Naive B cell (primary cell): ENCODE measurements at places on chromosomes 5 and 9.

GRCh38 chr5:137142764-137143605 is 356.1 kb downstream of the SPOCK1 start:
- DNase-seq, result no peak

DNA sequence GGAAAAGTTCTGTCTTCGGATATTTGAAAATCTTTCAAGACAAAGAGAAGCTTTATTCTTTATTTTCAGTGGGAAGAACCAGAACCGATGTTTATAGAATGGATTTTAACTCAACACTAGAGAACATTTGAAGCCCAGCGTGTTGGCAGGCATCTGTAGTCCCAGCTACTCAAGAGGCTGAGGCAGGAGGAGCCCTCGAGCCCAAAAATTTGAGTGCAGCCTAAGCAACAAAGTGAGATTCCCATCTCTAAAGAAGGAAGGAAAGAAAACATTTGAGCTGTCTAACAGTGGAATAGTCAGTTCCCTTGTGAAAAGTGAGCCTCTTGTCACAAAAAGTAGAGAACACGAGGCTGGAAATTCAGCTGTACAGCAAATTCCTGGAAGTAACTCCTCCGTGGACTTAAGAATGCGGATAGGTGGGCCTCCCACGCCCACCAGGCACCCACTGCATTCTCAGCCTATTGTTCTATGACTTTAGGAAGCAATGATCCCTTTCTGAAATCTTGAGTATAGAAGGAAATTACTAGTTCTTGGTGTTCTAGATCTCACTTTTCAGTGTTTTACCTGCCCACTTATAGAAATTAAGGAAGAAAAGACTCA is 2.3 kb upstream of the PTPDC1 start:
- no peak for DNase-seq

DNA sequence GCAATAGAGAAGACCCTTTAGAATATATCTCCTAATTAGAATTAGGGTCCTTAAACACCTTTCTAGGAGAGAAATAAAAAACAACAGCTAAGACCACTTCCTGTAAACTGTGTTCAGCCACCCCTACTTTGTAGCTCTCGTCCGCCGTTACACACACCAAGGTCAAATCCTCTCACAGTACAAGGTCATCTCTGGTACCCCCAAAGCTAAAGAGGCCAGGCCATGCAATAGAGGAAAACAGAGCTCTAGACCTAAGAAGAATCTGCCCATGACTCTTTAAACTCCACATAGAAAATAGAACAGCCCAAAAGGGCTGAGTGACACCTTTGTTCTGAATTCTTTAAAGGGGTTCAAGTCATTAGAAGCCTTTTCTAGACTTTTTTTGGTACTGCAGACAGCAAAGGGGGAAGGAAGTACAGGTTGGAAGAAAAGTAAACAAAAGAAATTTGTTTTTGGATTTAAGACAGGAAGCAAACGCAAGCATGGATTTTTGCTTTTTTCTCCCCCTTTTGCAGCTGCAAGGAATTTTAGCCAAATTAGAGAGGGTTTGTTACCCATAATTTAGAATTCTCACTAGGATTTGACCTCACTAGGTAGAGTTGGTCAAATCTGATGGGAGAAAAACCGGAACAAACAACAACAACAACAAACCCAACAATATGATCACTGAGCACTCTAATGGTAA is 13.4 kb upstream of the FANCC start:
- no peak for DNase-seq

GRCh38 chr9:115601434-115601833 is 483.5 kb upstream of the TNC start:
- DNase-seq, result no peak

DNA sequence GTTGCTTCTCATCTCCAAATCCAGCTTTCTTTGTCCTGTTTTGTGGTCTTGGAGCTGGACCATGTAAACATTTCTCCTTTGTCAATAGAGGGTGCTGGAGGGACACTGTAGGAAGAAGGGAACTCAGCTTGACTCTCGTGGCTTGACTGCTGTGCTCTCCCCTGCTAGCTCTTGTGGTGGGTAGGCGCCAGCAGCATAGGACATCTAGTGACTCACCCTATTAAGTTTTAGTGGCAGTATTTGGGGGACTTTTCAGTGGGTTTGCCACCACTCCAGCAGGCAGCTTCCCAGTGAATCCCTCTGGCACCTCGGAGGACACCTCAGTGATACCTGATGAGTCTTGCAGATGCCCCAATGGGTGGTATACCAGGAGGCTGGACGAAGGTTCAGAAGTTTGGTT is 97.8 kb downstream of the TSSK1B start:
- DNase-seq, result no peak

- peak; percentile 65 for DNase-seq
Measured at GRCh38 chr9:89999534-90000370, 394.9 kb downstream of the GADD45G start.

- no peak for DNase-seq
Measured at GRCh38 chr5:87686975-87687374, 274.2 kb upstream of the CCNH start.

GRCh38 chr9:37034938-37035647 is 1.0 kb upstream of the PAX5 start:
- DNase-seq, result no peak

DNA sequence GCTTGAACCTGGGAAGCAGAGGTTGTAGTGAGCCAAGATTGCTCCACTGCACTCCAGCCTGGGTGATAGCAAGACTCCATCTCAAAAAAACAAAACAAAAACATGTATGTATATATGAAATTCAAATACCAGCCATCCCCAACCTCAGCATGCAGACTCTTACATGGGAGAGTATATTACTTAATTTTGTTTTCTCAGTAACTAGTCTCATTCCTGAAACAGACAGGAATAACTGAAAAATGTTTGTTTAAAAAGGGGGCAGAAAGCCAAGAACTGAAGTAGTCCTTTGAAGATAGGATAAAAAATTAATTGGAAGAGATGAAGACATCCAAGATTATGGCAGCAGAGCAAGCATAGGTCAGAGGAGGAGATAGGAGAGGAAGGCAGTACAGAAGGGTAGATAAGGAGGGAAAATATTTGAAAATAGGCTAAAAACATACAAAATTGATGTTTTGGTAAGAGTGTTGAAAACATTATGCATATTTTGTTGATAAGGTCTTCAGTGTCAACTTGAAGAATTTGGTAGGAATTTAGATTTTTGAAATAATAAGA is 309.9 kb downstream of the MAT2B start:
- DNase-seq, result no peak

DNA sequence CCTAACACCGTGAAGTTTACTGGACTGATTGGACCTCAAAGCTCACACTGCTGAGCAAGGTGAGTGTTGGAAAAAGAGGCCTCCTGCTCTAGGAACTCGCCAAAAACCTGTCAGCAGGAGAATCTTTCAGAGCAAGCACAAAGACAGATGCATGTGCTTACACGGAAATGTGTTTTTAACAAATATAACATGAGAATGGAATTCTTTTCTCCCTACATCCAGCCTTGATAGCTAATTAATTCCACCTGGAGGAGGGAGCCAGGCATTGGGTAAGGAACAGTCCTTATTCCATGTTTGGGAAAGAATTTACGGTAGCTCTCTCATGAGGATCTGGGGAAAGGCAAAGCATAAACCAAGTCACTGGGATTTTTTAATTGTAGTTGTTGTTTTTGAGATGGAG is 98.8 kb downstream of the KLF4 start:
- no peak for DNase-seq

GRCh38 chr9:15213249-15213648 is 93.8 kb downstream of the TTC39B start:
- DNase-seq, result no peak

- DNase-seq, result no peak
Measured at GRCh38 chr9:4357929-4358328, 58.1 kb upstream of the GLIS3 start.

DNA sequence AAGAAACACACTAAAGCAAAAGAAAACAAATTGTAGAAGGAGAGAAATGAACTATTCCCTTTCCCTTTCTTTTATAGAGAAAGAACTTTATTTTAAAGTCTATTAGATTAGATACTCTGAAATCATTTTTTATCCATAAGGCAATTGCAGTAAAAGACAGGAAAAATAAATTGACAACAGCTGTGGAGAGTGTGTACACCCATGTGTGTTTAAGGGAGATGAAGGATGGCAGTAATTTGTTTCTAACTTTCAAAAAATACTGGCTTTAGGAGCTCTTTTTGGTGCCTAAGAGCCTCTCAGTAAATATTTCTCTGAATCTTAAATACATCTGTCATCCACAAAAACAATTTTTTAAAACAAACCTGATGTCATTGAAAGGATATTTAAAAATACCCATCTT is 18.3 kb upstream of the ARL14EPL start:
- DNase-seq, result no peak

DNA sequence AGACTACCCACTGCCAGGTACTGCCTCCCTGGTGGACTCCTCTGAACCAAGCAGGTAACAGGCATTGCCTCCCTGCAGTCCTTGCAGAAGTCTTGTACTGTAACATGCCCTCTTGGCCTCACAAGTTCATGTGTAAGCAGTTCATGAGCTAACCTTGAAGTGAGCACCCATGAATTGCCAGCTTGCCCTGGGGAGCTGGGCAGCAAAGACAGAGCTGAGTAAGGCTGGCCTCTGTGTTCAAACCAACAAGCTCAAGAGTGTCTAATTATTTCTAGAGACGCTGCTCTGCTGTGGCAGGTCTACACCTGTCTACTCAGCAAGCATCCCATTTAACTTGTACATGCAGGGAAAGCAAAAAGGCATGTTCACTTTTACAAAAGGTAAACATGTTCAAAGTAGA is 113.5 kb downstream of the FEM1C start:
- no peak for DNase-seq

GRCh38 chr9:109997682-109998081 is 210.3 kb downstream of the C9orf152 start:
- DNase-seq, result no peak

DNA sequence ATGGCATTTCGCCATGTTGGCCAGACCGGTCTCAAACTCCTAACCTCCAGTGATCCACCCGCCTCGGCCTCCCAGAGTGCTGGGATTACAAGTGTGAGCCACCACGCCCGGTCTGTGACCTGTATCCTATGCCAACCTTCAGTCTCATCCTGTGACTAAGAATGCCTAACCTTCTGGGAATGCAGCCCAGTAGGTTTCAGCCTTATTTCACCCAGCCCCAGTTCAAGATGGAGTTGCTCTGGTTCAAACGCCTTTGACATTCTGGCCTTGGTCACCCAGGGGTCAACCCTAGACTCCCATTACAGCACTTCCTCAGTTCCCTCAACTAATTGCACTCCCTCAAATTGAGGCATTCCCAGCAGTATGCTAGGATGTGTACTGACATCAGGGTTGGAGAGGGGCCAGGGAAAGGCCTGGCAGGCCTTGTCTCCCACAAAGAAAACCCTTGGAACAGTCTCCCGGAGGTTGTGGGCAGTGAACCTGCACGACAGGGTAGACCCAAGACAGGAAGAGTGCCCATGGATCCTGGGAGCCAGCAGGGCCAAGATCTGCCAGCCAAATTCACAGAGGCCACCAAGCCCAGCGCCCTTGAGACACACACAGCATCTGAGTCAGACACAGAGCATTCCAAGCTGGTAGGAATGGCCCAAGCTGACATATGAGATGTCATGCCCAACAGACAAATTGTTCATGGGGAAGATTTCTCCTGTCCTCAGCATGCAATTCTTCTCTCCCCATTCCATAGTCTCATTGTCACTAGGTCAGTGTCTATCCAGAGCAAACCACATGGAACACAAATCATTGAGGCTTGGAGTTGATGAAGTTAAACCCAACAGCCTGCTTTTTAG is 24.9 kb upstream of the SMU1 start:
- DNase-seq, result no peak

- no peak for DNase-seq
Measured at GRCh38 chr5:11261241-11261640, 500.2 kb upstream of the DAP start.

- no peak for DNase-seq
Measured at GRCh38 chr9:33467526-33467925, 6.2 kb downstream of the NOL6 start.

GRCh38 chr9:129383019-129383560 is 205.0 kb upstream of the IER5L start:
- DNase-seq, result no peak

- no peak for DNase-seq
Measured at GRCh38 chr9:36780186-36780585, 207.5 kb downstream of the MELK start.

- no peak for DNase-seq
Measured at GRCh38 chr9:124855566-124855943, 2.3 kb downstream of the WDR38 start.
